ENCODE measurements at places on chromosomes 2 and 18. TPM values are rescaled to one million over a fixed set of nuclear protein-coding genes. Genes with fewer than 3 reads are reported as not detected.

BCL11A gene
- total RNA-seq, result not detected

NTSR2 gene
- not detected for total RNA-seq

LYG1 gene
- not detected for total RNA-seq

LIMS3 gene
- total RNA-seq, result 1.4 TPM

GAL3ST2 gene
- total RNA-seq, result not detected

CEP76 gene
- 27.4 TPM for total RNA-seq

ERMN gene
- not detected for total RNA-seq

ARHGAP28 gene
- total RNA-seq, result 20.4 TPM

MC4R gene
- total RNA-seq, result 3.9 TPM

CRYBA2 gene
- total RNA-seq, result not detected

OTOF gene
- 2.1 TPM for total RNA-seq

ELOA2 gene
- total RNA-seq, result not detected

HSPD1 gene
- 708 TPM for total RNA-seq

BMP10 gene
- 0.46 TPM for total RNA-seq

ETAA1 gene
- total RNA-seq, result 42.1 TPM

STARD6 gene
- 0.26 TPM for total RNA-seq

PID1 gene
- total RNA-seq, result 6.9 TPM

FBXO15 gene
- total RNA-seq, result 0.31 TPM

Measured in A172 (cell line).